Stimulated activated CD4-positive, alpha-beta T cell treated with anti-CD3 and anti-CD28 coated beads, Interleukin-1b, Interleukin-23, amount 100 ng/mL, for 1 hour (primary cell): ENCODE measurements at places on chromosomes 5 and 9.

- no peak for DNase-seq
Observed at GRCh38 chr5:69493396-69494133, 975 bp downstream of the OCLN start.

DNA sequence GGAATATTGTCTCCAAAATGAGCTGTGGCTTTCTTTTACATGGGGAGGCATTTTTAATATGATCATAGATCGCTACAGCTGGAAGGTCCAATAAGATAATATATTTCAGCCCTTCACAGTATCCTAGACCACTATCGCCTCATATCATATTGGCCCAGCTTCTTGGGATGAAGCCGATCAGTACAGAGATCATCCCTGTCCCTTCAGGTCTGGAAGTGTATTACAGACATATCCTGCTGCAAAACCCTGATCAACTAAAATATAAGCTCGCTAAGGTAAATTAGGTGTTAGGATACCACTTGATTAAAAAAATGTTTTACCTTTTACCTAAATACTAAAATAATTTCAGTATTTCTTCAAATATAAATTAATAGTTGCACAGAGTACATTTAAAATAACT lies 41.7 kb downstream of the JAKMIP2 start:
- DNase-seq = no peak

GRCh38 chr9:87464992-87465378 lies 32.7 kb upstream of the DAPK1 start:
- no peak for DNase-seq

DNA sequence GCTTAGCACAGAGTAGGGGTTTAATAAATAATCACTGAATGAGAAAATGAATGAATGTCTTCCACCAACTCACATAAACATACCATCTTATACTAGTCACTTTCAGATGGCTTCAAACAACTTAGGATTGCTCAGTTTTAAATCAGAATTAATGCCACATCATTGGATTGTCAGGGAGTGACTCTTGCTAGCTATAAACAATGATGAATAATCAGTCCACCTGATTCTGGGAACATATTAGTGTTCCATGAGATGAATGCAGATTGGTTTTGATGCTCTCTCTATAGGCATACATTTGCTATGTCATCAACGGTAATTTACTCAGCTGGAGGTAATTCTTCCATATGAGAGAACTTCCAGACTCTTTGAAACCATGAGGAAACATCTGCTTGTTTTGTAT lies 97.4 kb downstream of the CDH9 start:
- DNase-seq = no peak

DNA sequence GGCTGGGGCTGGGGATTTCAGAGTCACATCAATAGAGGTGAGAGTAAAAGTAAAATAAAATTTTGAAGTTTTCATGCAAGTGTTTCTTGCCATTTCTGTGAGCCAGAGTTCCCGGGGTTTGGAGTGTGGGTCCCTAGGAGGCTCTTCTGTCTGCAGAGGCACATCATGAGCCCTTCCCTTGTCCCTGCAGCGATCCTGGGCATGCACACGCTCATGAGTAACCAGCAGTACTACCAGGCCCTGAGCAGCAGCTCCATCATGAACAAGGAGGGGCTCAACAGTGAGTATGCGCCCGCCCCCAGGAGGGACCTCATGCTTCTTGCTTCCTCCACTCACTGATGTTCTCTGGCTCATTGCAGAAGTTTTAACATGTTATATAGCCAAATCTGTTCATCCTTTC lies 61.1 kb downstream of the TMOD1 start:
- no peak for DNase-seq

DNA sequence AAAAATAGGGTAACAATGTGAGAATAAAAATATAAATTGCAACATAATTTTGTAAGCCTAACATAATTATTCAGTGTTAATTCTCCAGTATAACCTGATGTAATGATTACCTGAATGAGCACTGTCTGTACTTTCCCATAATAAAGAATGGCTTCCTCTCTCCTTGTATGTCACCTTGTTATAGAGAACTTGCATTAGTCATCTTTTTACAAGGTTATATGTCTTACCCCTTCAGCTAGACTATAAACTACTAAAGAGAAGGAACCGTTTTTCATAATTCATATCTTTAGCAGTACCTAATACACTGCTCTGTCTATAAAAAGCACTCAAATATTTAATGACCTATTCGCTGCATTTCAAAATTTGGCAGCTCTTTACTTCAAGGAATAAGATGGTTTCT lies 19.8 kb downstream of the STRBP start:
- no peak for DNase-seq

DNA sequence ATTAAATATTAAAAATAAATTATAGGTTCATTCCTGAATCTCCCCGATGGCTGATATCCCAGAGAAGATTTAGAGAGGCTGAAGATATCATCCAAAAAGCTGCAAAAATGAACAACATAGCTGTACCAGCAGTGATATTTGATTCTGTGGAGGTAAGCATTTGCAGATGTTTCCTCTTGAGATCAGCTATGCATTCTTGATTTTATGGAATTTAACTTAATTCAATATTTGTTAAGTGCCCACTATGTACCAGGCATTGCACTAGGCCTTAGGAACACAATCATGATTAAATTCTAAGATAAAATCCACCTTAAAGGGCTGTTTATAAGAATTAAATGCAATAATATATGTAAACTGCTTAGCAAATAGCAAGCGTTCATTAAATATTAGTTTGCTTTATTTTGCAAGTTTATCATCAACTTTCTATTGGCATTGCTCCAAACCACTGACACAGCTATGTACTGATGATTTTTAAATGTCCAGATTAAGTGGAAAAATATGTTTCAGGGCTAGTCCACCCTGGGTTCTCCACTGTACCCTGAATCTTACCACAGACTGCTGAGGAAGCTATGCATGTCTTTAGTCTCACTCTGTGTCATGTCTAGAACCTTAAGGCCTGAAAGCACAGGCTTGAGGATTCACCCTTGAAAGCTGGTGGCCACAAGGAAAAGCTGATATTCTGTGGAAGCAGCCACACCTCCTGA lies 33.2 kb downstream of the SLC22A4 start:
- DNase-seq = no peak

GRCh38 chr5:123283031-123283430 lies 140.2 kb downstream of the CEP120 start:
- DNase-seq = no peak

- DNase-seq = no peak
Observed at GRCh38 chr5:6419340-6419852, 29.3 kb upstream of the UBE2QL1 start.

DNA sequence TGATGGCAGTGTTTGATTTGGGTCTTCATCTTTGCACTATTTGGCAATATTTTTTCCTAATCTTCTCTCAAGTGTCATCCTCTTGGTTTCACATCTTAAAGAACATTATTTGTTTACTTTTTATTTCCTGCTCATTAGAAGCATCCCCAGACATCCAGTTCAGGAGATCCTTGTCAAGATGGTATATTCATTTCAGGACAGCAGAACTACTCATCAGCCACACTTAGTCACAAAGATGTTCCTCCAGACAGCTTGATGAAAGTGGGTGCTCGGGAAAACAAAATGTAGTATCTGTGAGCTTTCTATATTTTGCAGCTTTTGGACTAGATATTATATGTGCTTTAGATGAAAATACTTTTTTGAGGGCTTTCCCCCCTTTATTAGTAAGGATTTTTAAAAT lies 72.1 kb upstream of the SREK1 start:
- no peak for DNase-seq

DNA sequence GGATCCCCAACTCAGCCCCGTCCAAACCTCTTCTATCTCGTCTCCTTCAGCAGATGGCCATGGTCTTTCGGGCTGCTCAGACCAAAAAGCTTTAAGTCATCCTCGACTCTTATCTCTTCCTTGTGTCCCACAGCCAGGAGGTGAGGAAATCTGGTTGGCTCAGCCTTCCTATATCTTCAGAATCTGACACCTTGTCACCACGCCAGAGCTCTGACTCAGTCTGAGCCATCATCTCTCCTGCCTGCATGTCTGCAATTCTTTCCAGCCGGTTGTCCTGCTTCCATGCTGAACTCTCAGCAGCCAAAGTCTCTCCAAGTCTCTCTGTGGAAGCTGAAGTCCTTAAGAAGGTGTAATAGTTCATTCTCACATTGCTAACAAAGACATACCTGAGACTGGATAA lies 419.3 kb upstream of the ADAMTS16 start:
- DNase-seq = no peak

DNA sequence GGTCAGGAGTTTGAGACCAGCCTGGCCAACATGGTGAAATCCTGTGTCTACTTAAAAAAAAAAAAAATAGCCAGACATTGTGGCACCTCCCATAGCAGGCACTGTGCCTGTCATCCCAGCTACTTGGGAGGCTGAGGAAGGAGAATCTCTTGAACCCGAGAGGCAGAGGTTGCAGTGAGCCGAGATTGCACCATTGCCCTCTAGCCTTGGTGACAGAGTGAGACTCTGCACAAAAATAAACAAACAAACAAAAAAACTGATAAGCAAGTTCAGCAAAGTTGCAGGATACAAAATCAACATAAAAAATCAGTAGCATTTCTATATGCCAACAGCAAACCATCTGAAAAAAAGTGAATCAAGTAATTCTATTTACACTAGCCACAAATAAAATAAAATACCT lies 64.8 kb upstream of the TTC23L start:
- DNase-seq = no peak

DNA sequence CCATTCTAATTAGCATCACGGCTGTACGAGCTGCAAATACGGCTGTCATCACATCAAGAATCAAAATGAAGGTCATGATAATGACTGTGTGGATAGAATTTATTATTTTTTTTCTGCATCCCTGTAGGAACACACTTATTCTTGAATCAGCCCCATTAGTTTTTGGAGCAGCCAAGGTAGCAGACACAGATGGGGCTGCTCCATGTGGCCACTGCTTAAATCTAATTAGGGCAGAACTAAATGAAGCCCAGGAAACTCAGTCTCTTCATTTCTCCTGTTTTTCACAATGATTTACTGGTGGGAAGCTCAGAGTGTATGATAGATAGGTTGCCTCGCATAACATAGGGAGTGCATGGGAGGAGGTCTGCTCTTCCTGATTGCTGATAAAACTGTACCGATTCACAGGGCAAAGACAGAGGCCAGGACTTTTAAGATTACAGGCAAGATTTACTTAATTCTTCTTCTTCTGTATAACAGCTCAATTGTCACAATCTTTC lies 275.5 kb downstream of the GLIS3 start:
- DNase-seq = no peak

GRCh38 chr9:91933556-91934352 lies 16.3 kb downstream of the ROR2 start:
- no peak for DNase-seq

DNA sequence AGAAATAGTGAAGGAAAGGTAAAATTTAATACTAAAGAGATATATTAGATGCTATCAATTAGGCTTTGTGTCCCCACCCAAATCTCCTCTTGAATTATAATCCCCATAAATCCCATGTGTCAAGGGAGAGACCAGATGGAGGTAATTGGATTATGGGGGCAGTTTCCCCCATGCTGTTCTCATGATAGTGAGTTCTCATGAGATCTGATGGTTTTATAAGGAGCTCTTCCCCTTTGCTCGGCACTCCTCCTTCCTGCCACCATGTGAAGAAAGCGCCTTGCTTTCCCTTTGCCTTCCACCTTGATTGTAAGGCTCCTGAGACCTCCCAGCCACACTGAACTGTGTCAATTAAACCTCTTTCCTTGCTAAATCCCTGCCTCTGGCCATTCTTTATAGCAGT lies 697.0 kb upstream of the RGMB start:
- no peak for DNase-seq

DNA sequence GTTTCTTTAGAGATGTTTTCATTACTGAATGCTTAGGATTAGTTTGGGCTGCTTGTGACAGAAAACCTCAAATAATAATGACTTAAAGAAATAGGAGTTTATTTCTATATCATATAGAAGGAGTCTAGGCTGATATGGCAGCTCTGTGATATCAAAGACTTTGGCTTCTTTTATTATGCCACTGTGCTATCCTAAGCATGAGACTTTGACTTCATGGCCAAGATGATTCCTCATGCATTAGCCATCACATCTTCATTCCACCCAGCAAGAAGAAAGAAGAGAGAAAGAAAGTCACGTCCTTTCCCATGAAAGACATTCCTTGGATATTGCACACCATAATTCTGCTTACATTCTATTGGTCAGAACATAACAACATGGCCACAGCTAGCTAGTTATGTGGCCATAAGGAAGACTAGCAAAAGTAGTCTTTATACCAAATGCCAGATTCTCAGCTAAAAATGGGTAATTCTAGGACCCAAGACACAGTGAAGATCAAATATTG lies 76.2 kb downstream of the DAPK1 start:
- DNase-seq = no peak

DNA sequence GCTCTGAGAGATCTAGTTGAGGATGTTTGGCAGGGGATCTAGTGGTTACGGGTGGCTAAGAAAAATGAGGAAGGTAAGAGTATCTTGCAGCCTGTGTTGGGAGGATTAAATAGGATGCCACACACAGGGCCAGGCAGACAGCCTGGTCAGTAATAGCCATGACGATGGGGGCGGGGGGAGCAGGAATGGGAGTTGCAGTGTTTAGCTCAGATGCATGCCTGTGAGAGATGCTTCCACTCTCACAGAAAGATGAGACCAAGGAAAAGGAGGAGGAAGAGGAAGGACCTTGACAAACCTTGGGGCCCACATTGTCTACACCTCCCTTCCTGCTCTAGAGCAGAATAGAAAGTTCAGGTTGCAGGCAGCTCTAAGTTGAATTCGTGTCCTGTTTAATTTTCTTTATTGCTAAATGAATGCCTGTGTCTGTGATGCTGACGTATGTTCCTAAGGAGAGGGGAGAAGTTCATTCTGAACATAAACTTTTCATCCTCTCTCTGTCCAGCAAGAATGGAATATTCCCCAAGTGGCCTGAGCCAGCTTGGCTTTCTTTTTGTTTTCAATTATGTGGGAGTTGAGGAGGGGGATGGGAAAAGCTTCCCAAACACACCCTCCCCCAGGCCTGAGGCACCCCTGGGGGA lies 28.7 kb downstream of the TGFBI start:
- no peak for DNase-seq

DNA sequence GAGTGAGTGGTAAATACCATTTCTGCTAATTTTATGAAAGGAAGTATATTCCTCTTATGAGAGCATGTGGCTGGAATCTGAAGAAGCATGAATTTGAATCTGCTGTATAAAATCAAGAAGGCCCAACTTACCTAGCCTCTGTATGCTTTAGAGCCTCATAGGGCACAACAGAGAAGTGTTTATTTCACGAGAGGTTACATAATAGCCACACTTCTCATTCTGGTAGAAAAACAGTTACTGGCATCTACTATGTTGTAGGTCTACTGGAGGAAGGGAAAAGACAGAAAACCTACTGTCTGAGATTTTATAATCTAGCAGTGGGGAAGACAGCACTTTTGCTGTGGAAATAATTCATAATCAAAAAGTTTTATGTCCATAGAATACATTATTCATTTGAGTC lies 172.6 kb upstream of the ZNF608 start:
- DNase-seq = no peak

GRCh38 chr5:40436535-40437237 lies 243.0 kb upstream of the PTGER4 start:
- DNase-seq = no peak

DNA sequence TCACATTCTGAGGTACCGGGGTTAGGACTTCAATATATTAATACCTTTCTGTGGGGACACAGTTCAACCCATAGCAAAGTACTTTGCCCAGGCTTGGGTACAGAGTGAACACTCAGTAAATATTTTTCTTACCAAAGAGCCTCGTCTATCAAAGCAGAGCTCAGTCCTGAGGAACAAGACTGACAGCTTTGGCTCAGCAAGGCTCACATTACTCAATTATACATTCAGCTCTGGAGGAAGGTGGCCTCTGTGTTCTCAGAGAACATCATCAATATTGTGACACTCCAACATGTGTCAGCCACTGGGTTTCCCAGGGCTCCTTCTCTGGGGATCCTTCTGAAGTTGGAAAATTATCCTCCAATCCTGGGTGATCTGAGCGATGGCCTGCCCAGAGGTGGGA lies 186.4 kb downstream of the NMUR2 start:
- no peak for DNase-seq
